ENCODE measurements at places on chromosomes 12 and 14. TPM values are rescaled to one million over a fixed set of nuclear protein-coding genes. Genes with fewer than 3 reads are reported as not detected.

GRCh38 chr14:57080691-57081090 lies 188.0 kb downstream of the EXOC5 start:
- DNase-seq = no peak

GRCh38 chr14:58414845-58415244 lies 12.5 kb downstream of the TIMM9 start:
- no peak for DNase-seq

The PSMC6 gene
- total RNA-seq = 64.8 TPM

GRCh38 chr12:88420457-88420856 lies 159.8 kb downstream of the KITLG start:
- no peak for DNase-seq

GRCh38 chr14:89243286-89243685 lies 173.7 kb downstream of the FOXN3 start:
- no peak for DNase-seq

- DNase-seq = no peak
These were observed 82.3 kb downstream of the FIGNL2 start for GRCh38 chr12:51766067-51766676.

- no peak for DNase-seq
These were observed 24.7 kb upstream of the ANO6 start for GRCh38 chr12:45191239-45191638.

The ZCCHC8 gene
- 10.1 TPM for total RNA-seq

DNA sequence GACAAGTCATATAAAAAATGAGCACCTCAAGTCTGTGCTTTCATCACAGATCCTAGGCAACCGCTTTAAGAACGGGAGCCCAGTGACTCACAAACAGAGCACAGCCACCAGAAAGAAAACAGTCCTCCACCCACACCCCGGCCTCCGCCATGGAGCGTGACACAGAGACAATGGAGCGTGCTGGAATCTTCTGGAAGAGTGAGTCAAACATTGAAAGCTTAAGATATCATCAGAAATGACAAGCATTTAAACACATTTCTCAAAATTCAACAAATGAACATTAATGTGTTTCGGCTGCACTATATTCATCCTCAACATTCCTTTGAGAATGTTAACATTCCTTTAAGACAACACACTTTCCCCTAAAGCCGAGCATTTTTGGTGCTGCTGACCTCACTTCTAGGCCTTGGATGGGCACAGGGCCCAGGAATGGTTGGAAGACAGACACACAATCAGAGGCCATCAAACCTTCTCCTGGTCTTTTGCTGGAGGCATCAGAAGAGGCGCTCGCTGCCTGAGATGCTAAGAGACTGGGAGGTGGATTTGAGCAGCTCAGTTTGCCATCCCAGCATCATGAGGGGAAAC lies 23.6 kb upstream of the TMEM132D start:
- no peak for DNase-seq

- no peak for DNase-seq
These were observed 1052.8 kb upstream of the TMEM132C start for GRCh38 chr12:127214186-127214585.

DNA sequence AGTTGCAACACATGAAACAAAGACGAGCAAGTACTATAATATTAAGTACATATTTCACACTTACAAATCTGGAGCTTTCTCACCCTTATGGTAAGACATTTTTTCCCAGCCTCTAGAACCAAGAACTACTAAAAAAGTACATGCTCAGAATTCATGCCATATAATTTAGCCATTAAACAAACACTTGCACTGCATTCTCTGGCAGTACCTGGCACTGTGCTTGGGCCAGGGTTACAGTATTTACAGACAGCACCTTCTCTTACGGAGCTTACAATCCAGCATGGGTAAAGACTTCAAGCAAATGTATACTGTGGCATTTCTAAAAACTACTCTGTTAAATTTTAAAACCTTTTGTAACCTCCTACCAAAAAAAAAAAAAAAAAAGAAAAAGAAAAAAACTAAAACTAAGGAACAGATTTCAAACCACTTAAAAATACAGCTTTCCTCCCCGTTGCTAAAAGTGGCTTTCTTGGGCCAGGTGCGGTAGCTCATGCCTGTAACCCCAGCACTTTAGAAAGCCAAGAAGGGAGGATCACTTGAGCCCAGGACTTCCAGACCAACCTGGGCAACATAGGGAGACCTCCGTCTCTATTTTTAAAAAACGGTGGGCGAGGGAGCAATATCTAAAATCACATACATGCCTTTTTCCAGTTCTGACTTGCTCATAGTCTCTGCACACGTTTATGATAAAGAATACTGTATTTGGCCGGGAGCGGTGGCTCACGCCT lies 956 bp downstream of the GNPTAB start:
- no peak for DNase-seq

The CLMN gene
- 0.63 TPM for total RNA-seq

DNA sequence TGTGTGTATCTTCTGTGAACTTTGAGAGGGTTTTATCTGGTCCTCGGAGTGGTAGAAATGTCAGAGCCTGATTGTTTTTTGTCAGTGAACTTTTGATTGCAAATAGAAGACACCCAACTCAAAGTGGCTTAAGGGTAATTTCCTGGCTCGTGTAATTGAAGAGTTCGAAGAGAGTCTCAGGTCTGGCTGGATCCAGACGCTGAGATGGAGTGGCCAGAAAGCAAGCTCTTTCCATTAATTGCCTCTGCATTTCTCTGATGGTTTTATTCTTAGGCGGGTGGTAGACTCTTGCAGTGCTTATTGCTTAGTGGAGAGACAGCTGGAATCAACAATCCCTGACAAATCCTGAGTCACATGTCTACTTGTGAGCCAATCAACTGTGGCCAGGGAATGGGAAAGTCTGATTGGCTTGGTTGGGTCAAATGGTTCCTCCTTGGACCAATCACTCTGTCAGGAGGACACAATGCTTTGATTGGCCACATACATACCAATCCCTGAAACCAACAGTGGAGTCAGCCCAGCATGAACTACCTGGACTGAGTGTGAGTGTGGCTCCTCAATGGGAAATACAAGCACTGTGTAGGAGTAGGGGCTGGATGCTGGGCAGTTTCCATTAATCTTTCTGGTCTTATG lies 330.5 kb downstream of the AACS start:
- no peak for DNase-seq

DNA sequence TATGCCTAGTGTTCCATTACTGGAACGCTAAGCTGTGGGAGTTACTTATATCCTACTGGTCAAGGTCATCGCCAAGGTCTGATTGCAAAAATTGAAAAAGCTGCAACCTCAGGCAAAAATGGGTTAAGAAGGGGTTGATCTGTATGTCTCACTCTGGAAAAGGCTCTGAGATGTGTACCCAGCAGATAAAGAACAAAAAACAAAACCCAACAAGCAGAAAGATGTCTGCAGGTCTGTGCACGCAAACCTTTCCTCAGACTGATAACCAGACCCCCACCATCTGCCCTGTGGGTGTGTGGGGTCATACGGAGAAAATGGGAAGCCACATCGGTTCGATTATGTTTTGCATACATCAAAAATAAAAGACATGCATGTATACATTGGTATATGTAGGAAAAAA lies 56.4 kb downstream of the TESC start:
- DNase-seq = no peak

DNA sequence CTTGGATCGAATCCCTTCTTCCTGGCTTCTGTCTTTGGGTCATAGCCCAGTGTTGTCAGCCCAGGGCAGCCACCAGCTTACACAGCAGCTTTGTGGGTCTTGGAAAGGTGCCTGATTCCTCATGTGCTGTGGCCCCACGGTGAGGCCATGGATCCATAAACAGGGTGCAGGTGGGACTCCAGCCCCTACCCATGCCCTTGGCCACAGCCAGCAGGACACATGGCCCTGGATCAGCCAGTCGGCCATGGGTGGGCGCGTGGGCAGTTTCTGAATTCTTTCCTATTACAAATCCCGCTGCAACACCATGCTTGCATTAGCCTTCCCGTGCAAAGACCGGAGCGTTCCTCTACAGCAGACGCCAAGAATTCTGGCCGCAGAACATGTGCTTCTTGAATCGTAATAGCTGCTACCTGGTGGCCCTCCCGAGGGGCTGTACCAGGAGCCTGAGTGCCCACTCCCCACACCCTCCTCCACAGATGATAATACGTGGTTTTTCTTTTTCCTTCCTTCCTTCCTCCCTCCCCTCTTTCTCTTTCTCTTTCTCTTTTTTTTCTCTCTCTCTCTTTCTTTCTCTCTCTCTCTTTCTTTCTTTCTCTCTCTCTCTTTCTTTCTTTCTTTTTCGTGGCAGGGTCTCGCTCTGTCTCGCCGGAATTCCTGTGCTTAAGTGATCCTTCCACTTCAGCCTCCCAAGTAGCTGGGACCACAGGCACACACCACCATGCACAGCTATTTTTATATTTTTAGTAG lies 2.9 kb upstream of the MMP17 start:
- DNase-seq = no peak

GRCh38 chr12:7155471-7156034 lies 25.4 kb downstream of the CLSTN3 start:
- no peak for DNase-seq

The NTF3 gene
- not detected for total RNA-seq
